ENCODE measurements at places on chromosomes 7 and 10.

DNA sequence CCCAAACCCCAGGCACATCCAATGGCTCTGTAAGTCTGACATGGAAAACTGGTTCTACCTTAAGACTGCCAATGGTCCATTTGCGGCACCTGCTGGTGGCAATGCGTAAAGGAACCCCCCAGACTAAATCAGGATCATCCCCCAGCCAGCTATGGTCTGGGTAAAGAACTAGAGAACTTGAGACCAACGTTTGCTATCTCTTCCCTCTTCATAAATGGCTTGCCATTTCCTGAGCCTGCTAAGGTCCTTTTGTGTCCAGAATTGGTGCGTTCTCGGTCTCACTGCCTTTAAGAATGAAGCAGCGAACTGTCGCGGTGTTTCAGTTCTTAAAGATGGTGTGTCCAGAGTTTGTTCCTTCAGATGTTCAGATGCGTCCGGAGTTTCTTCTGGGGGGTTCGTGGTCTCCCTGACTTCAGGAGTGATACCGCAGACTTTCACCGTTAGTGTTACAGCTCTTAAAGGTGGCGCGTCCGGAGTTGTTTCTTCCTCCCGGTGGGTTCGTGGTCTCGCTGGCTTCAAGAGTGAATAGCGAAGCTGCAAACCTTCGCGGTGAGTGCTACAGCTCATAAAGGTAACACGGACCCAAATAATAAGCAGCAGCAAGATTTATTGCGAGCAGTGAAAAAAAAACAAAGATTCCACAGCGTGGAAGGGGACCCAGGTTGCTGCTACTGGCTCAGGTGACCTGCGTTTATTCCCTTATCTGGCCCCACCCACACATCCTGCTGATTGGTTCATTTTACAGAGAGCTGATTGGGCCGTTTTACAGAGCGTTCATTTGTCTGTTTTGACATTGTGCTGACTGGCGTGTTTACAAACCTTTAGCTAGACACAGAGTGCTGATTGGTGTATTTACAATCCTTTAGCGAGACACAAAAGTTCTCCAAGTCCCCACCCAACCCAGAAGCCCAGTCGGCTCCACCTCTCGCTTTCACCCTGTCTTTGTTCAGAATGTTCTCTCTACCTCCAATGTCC is 95.4 kb downstream of the ELMO1 start:
- peak overlapping the region; percentile 98 for H3K27ac ChIP-seq
- H3K4me3 ChIP-seq, result peak overlapping the region; percentile 88
- H3K27me3 ChIP-seq, result no peaks in the 10 kb centered on the region
- peaks cover 86% of the 10 kb centered on the region for H3K4me1 ChIP-seq
- DNase-seq, result peak; percentile 62
- H3K36me3 ChIP-seq, result peaks cover 2% of the 10 kb centered on the region

DNA sequence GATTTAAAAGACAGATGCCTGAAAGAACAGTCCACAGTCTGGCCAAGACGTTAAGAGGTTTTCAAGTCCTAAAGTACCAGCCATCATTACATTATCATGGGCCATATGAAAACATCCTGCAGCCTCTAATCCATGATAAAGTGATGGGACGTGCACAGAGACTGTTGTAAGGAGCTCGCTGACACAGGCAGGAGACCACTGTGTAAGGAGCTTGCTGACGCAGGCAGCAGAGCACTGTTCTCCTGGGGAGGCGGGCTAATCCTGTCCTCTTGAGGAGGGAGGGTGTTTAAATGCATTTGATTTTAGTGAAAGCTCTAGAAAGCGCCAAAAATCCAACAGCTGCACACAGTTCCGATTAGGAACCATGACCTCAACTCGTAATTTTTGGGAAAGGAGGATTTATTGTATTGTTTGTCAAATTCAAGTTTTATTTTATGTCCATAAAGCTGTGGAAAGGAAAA is 16.9 kb downstream of the SVIL start:
- peaks cover 1% of the 10 kb centered on the region for H3K4me1 ChIP-seq
- no peaks in the 10 kb centered on the region for H3K27me3 ChIP-seq
- H3K36me3 ChIP-seq, result peaks cover 2% of the 10 kb centered on the region

GRCh38 chr10:22217842-22218241 is at the start of gene EBLN1:
TSS of gene EBLN1 (minus strand) at chr10:22218015. CDS start at chr10:22209983, 8,032 bp downstream.
- no peak within 1 kb of the TSS for H3K4me3 ChIP-seq
- H3K36me3 ChIP-seq, result no peaks in the 10 kb centered on the region
- peaks cover 4% of the 10 kb centered on the region for H3K27me3 ChIP-seq
- H3K4me1 ChIP-seq, result peaks cover 14% of the 10 kb centered on the region
- no peak for DNase-seq
- H3K27ac ChIP-seq, result no peak within 1 kb of the TSS

- no peaks in the 10 kb centered on the region for H3K36me3 ChIP-seq
- no peak overlapping the region for H3K4me3 ChIP-seq
- H3K27ac ChIP-seq, result no peak overlapping the region
- H3K4me1 ChIP-seq, result no peaks in the 10 kb centered on the region
- no peak for DNase-seq
Measured at GRCh38 chr7:71982851-71983250, 429.3 kb downstream of the CALN1 start.

- no peaks in the 10 kb centered on the region for H3K36me3 ChIP-seq
- no peak overlapping the region for H3K4me3 ChIP-seq
- DNase-seq, result peak; percentile 4
- H3K27me3 ChIP-seq, result peaks cover 9% of the 10 kb centered on the region
- H3K27ac ChIP-seq, result no peak overlapping the region
Measured at GRCh38 chr7:104643587-104644217, 315.3 kb downstream of the LHFPL3 start.

DNA sequence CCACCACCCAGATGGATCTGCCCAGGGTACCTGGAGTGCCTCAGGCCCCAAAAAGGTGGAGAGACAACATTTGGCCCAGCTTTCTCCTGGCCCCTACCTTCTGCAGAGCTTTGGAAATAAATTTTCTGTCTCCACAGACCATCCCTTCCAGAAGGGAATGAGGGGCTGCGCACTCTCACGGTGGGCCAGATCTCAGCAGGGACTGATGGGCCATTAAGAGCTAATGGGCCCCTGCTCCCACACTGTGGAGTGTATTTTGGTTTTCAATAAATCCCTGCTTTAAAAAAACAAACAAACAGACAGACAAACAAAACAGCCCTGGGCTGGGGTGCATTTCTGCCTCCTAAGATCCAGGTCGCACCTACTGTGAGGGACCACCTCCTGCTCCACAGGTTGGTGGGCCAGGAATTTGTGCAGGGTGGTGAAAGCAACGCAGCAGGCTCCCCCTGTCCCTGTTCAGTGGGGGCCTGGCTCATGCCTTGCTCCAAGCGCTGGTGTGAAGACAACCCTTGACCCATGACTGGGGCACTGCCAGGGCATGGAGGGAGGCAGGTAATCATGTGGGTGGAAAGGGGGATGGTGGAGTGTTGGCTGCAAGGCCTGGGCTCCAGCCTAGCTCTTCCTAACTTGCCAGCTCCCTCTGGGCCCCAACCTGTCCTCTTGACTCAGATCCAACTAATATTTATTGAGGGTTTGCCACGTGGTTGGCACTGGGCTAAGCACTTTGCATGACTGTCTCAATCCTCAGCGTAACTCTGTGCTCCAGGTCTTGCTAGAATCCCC is 88.5 kb downstream of the COL13A1 start:
- H3K27me3 ChIP-seq, result no peaks in the 10 kb centered on the region
- H3K27ac ChIP-seq, result no peak overlapping the region
- H3K4me1 ChIP-seq, result no peaks in the 10 kb centered on the region
- no peak for DNase-seq
